ENCODE measurements at places on chromosomes 1 and 21.
A peak's percentile ranks its signal among the peaks of the same experiment; 100 is the strongest.

- DNase-seq, result no peak
Observed at GRCh38 chr1:78607334-78607927, 12.8 kb upstream of the IFI44L start.

DNA sequence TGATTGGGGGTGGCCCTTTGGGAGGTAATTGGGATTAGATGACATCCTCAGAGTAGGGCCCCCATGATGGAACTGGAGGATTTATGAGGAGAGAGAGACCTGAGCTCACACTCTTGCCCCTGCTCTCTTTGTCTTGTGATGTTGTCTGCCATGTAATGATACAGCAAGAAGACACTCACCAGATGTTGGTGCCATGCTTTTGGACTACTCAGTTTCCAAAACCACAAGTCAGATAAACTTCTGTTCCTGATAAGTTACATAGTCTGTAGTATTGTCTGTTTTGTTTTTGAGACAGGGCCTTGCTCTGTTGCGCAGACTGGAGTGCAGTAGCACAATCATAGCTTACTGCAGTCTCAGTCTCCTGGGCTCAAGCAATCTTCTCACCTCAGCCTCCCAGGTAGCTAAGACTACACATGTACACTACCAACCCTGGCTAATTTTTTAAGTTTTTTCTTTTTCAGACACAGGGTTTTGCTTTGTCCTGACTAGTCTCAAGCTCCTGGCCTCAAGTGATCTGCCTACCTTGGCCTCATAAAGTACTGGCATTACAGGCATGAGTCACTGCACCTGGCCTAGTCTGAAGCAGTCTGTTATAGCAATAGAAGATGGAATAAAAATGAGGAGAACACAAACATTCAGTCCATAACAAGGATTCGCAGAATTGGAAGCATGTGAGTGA lies 115.0 kb upstream of the GALNT2 start:
- DNase-seq, result no peak

- DNase-seq, result no peak
Observed at GRCh38 chr1:201582705-201583442, 43.9 kb downstream of the NAV1 start.

DNA sequence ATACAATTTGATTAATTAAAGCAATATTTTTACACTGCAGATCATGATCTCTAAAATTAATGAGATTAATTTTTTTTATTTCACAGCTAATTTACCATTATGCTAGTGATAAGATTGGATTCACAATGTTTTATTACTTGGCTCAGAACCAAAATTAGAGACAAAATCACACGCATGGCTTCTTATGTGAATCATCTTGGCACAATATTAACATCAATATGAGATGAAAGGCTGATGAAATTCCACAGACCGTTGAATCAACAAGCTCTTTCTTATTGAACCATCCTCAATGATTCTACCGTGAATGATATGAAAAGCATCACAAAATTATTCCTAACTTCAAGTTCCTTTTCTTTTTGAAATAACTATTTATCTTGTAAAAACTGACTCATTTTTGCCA lies 544.9 kb downstream of the KCNT2 start:
- no peak for DNase-seq

GRCh38 chr1:47624531-47624930 lies 186.7 kb downstream of the FOXD2 start:
- DNase-seq, result no peak

DNA sequence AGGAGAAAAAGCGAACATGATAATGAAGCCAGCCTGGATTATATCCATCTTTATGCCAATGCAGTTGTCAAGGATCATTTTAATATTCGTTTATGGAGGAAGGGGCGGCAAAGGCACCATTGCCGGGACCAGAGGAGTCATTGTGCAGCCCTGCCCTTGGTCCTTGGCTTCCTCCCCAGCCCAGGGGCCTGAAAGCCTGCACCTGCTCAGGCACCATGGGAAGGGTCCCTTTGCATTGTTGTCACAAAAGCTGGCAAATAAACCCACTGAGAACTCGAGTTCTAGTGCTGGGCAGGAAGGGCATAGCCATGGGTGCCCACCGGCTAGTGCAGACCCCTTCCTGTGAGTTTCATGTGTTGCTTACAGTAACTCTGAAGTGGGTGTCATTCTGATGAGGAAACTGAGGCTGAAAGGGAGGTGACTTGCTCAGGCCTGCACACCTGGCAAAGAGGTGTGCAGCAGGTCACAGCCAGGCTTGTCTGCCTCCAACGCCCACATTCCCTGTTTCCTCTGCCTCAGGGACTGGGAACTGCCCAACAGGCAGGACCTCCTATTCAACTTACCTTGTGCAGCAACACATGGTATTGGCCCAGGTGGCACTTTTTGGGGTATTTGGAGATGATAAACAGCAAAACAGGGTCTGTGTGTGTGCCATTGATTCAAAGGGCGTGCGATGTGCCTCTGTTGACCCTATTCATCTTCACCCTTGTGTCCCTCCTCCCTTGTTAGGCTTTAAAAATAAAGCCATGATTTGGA lies 84.6 kb downstream of the MAN1C1 start:
- no peak for DNase-seq

DNA sequence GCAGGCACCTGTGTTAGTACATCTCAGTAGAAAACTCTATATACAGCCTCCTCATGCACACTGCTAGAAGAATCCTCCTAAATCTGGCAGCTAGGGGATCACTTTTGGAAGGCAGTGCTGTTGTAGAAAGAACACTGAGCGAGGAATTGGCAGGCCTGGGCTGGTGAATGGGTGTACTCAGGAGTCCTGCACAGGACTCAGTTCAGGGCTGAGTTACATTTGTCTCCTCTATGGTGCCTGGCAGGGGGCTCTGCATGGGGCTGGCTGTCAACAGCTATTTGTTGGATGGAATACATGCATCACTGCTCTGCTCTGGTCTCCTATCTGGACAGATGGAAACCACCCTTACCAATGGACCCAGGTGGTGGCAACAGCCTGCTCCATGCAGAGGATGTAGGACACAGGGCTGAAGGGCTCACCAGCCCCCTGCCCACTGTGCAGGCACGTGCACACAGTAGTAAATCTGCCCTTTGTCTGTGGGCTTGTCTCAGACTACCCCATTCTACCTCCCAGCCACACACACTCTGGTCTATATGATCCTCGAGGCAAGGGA lies 74.2 kb downstream of the LRIG2 start:
- no peak for DNase-seq

- no peak for DNase-seq
Observed at GRCh38 chr1:51661081-51661518, 44.2 kb downstream of the OSBPL9 start.

DNA sequence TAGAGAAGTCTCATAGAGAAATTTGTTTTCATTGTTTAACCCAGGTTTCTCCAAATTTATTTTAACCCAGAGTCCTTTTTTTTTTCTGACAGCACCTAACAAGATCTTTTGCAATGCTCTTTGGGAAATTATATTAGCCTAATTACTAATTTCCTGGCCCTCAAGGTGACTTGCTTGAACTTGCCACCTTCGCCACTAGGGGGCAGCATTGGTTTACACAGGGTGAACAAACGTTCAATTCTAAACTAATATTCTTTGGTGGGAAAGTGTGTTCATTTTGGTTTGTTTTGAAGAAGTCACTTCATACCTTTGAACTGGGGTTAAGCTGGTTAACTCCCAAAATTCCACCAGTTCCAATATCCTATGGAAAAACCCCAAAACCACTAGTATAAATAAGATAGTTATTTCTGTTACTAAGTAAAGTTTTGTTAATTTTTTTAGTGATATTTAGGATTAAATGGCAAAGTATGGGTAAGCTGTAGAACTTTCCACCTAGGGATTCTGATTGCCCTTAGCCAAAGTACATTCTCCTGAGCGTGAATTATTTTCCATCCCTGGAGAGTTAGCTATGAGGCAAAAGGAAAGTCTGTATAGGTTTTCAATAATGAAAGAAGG lies 13.0 kb downstream of the CCDC190 start:
- peak; percentile 83 for DNase-seq

GRCh38 chr1:53502641-53503432 lies 43.6 kb downstream of the DMRTB1 start:
- no peak for DNase-seq

- no peak for DNase-seq
Observed at GRCh38 chr1:217105437-217105836, 382.2 kb upstream of the ESRRG start.

- DNase-seq, result no peak
Observed at GRCh38 chr1:64597113-64597512, 127.2 kb downstream of the CACHD1 start.

GRCh38 chr21:35358008-35358407 lies 308.9 kb upstream of the RUNX1 start:
- no peak for DNase-seq

GRCh38 chr21:21662776-21663175 lies 664.6 kb downstream of the NCAM2 start:
- DNase-seq, result no peak

DNA sequence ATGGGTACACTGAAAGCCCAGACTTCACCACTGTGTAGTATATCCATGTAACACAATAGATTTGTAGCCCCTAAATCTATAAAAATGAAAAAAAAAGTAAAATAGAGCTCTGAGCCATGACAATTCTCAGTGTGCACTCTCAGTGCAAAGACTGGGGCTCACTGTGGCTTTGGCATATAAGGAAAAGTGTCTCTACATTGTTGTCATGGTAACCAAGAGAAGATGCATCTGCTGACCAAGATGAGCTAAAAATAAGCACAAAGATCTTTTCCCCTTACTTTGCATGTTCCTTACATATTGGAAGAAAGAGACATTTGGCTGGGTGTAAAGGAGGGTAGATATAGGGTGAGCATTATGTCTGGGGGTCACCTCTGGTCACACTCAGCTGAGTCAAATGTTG lies 12.0 kb downstream of the PGLYRP4 start:
- no peak for DNase-seq
